ENCODE measurements at places on chromosomes 2 and 18.

DNA sequence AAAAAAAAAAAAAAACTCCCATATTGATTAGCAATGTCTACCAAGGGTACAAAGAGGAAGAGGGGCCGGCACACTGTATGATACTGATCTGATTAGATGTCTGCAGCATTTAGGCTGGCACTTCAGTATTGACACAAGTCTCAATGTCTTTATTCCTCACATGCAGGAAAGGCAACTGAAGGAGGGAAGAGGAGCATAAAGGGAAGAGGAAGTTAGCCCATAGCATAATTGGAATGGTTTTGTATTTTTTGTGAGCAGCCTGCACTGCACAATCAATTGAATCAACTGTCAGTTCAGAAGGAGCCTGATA is 79.0 kb downstream of the DNER start:
- no peak for DNase-seq

- DNase-seq = no peak
These were observed 73.2 kb upstream of the RAB6C start for GRCh38 chr2:129906139-129906860.

DNA sequence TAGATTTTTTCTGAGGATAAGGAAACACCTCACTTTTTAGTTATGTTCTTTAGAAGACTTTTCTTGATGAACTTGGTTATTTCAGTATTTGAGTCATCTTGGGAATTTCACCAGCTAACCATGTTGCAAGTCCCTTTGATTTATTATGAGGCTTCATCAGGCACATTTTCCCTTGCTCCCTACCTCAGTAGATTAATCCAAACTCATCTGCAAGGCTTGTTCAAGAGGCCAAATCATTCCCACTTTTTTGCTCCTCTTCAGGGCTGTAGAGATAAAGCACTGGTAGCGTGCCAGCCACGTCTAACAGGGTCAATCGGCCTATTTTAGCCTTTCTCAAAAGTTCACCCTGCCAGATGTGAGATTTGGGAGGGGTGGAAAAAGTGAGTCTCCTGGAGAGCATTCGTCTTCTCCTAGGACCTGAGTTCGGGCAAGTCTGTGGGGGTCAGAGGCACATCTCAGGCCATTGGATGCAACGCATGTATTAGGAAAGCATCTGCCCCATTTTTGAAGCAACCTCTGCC is 120.3 kb downstream of the RDH14 start:
- no peak for DNase-seq

DNA sequence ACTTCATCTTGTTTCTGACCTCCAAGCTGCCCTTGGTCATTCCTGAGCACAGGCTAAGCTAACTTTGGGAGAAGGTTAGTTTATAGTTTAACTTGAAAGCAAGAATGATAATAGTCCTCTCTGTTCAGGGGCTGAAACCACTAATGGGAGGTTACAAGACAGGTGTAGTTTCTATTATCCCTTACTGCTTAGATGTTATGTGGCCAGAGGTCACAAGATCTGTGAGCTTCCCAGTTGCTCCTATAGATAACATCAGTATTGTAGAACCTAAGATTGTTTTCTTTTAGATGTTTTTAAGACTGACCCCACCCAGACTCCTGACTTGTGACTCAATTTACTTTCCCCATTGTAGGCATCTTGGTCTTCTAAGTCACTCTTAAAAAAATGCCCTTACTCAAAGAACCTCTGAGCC is 94.8 kb upstream of the LPIN2 start:
- DNase-seq = no peak

DNA sequence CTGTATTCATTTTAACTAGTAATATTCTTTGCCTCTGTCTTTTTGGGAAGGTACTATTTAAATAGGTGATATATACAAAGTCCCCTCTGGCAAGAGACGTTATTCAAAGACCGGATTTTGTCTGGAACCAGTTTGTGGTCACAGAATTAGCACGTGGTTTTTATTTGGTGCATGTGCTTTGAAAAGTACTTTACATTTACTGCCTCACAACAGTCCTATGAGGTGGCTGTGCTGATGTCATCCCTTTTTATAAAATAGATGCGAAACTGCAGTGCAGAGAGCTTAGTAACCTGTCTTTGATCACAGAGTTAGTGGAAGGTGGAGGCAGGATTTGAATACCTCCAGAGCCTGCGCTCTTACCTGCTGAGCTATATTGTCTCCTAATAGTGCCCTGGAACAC is 4.0 kb downstream of the LPIN1 start:
- peak; percentile 52 for DNase-seq

DNA sequence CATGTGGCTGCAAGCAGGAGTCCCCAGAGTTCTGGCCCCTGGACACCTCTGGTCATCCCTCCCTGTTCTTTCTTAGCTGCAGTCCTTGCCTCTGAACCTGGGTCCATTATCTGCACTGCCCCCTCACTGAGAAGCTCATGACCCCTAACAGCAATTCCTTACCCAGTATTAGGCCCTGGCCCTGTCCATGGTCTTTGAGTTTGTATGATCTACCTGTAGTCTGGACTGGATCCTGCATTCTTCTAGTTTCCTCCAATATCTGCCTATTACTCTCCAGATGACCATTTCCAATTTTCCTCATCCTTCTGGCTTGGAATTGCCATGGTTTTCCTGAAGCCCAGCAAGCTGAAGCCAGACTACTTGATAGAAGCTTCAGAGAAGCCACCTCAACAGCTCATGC is 302.4 kb upstream of the HS6ST1 start:
- DNase-seq = no peak

DNA sequence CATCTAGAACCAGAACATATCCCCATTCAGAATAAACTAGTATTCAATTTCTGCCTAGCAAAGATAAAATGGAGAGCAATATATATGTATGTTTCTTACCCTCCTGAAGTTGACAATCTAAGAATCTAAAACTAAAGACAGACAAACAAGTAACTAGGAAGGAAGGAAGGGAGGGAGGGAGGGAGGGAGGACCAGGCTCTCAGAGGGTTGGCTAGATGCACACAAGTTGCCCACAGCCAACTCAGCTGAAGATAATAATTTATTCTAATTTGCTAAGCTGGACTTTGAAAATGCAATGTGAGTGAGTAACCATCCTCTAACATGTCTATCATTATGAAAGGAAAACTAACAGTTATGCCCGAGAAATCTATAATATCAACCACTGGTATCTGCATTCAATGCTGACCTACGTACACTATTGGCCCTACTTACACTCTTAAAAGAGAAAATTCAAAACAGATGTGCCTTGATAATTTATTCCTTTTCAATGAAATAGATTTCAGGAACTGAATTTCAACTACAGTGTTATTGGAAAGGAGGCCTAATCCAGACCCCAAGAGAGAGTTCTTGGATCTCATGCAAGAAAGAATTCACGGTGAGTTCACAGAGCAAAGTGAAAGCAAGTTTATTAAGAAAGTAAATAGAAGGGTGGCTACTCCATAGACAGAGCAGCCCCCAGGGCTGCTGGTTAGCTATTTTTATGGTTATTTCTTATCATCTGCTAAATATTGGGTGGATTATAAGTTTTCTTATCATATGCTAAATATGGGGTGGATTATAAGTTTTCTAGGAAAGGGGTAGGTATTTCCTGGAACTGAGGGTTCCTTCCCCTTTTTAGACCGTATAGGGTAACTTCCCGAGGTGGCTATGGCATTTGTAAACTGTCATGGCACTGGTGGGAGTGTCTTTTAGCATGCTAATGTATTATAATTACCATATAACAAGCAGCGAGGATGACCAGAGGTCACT is 288.5 kb upstream of the SLC39A10 start:
- DNase-seq = no peak

DNA sequence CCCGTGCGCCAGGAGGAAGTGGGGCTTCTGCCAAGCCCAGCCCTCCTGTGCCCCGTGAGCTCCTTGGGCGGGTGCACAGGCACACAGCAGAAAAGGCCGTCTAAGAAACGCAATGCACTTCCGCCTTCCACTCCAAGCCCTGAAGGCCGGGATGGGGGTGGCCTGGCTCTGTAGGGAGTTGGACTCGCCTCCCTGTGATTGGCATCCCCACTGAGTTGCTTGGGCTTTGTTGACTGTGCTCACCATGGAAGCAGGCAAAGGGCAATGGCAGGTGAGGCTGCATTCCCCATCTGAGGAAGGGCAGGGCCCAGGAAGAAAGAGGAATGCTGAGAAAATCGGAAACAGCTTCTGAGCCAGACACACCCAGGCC is 66.8 kb downstream of the CRACDL start:
- peak; percentile 97 for DNase-seq

DNA sequence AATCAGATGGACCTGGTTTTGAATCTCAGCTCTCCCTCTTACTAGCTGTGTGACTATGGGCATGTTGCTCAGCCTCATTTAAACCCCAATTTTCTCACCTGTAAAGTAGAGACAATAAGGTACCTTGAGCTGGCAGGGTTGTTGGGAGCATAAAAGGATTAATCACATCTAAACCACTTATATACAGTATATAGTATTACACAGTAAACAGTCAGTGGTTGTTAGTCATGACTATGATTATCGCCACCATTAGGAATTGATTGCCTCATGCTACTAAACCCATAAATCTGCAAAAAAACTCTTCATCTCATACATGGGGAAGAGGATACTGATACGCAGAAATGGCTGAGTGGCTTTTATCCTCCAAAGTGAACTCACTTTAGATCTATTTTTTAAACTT is 65.8 kb downstream of the INO80D start:
- DNase-seq = no peak

GRCh38 chr2:4618630-4619228 is 915.4 kb downstream of the DCDC2C start:
- DNase-seq = no peak
